Astrocyte (in vitro differentiated cells and primary cell): ENCODE measurements at places on chromosomes 13 and 19.

- no peaks in the 10 kb centered on the region for H3K27me3 ChIP-seq
- peak overlapping the region; percentile 80 for H3K27ac ChIP-seq
- peaks cover 12% of the 10 kb centered on the region for H3K4me1 ChIP-seq
- peak overlapping the region; percentile 25 for H3K4me3 ChIP-seq
- peak; percentile 97 for DNase-seq
Measured at GRCh38 chr13:100875392-100876043, 200.9 kb upstream of the TMTC4 start.

- DNase-seq = no peak
- H3K27me3 ChIP-seq = no peaks in the 10 kb centered on the region
- H3K4me3 ChIP-seq = no peak overlapping the region
Measured at GRCh38 chr13:52703482-52703881, 36.1 kb downstream of the CNMD start.

DNA sequence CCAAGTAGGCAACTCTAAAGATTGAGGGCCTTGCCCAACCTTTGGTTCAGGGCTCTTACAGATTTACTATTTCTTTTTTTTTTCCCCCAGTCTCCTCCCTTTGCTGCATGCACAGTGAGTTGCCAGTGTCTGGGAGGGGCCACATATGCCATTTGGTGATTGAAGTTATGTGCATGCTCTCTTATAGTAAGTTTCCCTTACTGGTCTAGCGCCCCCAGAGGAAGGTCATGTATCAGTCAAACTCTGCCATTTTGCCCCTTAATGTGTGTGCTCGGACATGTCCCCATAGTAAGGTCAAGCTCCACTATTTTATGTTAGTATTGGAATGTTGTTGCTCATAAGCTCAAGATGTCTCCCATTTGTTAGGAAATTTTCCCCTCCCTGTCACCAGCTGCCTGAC lies 1138.0 kb upstream of the SLC10A2 start:
- DNase-seq = no peak
- no peaks in the 10 kb centered on the region for H3K4me1 ChIP-seq
- no peaks in the 10 kb centered on the region for H3K36me3 ChIP-seq
- no peaks in the 10 kb centered on the region for H3K27me3 ChIP-seq
- no peak overlapping the region for H3K4me3 ChIP-seq

GRCh38 chr13:74555651-74556420 lies 421.6 kb upstream of the KLF12 start:
- no peaks in the 10 kb centered on the region for H3K4me1 ChIP-seq
- H3K27me3 ChIP-seq = no peaks in the 10 kb centered on the region

DNA sequence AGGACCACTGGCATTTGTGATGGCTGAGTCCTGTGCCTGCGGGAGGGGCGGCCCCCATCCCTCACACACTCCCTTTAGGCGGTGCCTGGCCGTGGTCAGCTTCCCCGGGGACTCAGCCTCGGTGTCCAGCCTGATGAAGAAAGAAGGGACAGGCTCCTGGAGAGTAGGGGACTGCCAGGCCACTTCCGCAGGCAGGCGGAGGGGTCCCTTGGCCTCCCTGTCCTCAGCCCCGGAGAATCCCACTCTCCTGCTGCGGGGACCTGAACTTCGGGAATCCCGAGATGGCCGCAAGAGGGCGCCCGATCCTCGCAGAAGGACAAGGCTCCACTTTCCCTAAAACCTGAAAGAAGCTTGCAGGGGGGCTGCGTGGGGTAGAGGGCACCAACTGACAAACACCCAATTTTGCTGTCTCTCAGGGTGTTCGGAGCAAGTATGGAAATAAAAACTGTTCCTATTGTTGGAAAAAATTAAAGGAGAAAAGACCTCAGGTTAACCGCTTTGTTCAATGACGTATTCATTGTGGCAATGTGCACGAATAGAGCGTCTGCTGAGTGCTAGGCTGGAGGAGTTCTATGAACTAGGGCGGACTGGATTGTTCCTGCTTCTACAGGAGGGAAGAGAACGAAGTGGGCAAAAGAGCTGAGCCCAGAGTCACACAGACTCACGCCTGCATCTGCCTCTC lies 297.3 kb downstream of the ZNF536 start:
- no peak overlapping the region for H3K4me3 ChIP-seq
- H3K27ac ChIP-seq = no peak overlapping the region
- H3K4me1 ChIP-seq = no peaks in the 10 kb centered on the region
- no peaks in the 10 kb centered on the region for H3K27me3 ChIP-seq
- no peak for DNase-seq

GRCh38 chr13:27644302-27644701 lies 22.6 kb downstream of the POLR1D start:
- H3K27me3 ChIP-seq = no peaks in the 10 kb centered on the region
- H3K4me1 ChIP-seq = peaks cover 8% of the 10 kb centered on the region
- no peak overlapping the region for H3K4me3 ChIP-seq
- H3K36me3 ChIP-seq = no peaks in the 10 kb centered on the region
- H3K27ac ChIP-seq = peak overlapping the region; percentile 1
- peak; percentile 95 for DNase-seq

DNA sequence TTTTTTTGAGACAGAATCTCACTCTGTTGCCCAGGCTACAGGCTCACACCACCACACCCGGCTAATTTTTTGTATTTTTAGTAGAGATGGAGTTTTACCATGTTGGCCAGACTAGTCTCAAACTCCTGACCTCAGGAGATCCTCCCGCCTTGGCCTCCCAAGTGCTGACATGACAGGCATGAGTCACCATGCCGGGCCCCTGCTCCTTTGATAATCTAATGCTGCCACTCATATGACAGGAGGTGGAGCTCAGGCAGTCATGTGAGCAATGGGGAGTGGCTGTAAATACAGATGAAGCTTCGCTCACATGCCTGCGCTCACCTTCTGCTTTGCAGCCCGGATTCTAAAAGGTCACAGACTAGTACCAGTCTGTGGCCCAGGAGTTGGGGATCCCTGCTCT lies 25.1 kb downstream of the ARHGEF18 start:
- H3K36me3 ChIP-seq = no peaks in the 10 kb centered on the region
- H3K27ac ChIP-seq = no peak overlapping the region
- DNase-seq = no peak
- H3K4me3 ChIP-seq = no peak overlapping the region

GRCh38 chr13:100088273-100088643 lies 635 bp upstream of the PCCA start:
- peak overlapping the region; percentile 87 for H3K27ac ChIP-seq
- H3K36me3 ChIP-seq = peaks cover 5% of the 10 kb centered on the region
- no peak for DNase-seq
- H3K27me3 ChIP-seq = no peaks in the 10 kb centered on the region
